Stimulated activated CD8-positive, alpha-beta memory T cell treated with anti-CD3 and anti-CD28 coated beads, Interleukin-2, amount 100 ng/mL, for 1 hour (primary cell): ENCODE measurements at places on chromosomes 1 and 21.

- no peak for DNase-seq
These were observed 735 bp upstream of the HES3 start for GRCh38 chr1:6243053-6243834.

- no peak for DNase-seq
These were observed 716.2 kb upstream of the ZP4 start for GRCh38 chr1:238606896-238607295.

GRCh38 chr1:39900662-39901463 lies 854 bp downstream of the MYCL start:
- no peak for DNase-seq

DNA sequence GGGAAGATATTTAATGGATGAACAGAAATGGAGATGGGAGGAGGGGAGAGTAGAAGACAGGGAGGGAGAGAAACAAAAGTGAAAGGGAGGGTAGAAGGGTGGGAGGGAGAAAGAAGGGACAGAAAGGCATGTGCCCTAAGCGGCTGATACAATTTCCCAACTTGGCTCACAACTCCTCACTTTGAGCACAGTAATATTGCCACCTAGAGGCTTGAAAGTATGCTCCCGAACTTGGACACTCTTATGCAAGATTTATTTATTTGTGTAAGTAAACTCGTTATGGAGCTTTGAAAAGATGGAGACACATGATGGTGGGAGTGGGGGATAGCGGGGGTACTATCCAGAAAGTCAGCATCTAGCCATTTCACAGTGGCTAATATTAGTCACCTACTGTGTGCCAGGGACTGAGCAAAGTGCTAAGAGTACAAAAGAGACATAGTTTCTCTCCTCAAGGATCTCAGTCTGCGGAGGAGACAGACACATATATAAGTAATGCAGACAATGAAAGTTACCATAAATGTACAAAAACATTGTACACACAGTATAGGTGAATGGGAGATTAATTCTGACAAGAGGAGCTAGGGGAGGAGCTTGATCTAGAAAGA lies 189.7 kb downstream of the SEC16B start:
- no peak for DNase-seq

GRCh38 chr1:202078241-202078640 lies 44.5 kb upstream of the GPR37L1 start:
- no peak for DNase-seq

- DNase-seq, result no peak
These were observed 13.1 kb downstream of the CFAP298 start for GRCh38 chr21:32599091-32599490.

GRCh38 chr1:197909384-197909783 lies 7.0 kb downstream of the C1orf53 start:
- no peak for DNase-seq

GRCh38 chr1:214660900-214661299 lies 57.9 kb downstream of the CENPF start:
- DNase-seq, result no peak

DNA sequence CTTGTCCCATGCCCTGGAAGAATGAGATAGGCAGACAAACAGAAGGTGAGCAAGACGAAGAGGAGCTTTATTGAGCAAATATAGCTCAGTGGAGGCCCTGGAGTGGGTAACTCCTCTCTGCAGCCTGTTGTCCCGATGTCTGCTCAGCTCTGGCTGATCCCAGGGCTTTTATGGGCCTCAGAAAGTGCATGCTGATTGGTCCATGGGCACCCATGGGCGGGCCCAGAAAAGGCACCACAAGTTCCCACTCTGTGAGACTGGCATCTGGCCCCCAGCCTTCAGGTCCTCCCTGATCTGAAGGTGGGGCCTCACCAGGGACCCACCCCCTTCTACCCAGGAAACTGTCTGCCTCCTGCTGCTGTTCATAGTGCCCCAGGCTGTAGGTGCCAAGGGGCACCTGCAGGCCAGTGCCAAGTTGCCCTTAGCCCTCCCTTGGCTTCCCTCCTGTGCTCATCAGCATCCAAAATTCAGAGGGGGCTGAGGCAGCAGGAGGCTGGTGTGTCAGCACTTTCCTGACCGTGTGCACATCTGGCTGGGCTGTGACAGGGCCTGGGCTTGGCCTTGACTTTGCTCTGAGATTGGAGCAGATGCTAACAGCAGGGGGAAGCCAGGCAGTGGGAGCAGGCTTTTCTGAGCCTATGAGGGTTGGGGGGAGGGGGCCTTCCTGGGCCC lies 35.4 kb downstream of the ACTL8 start:
- no peak for DNase-seq

DNA sequence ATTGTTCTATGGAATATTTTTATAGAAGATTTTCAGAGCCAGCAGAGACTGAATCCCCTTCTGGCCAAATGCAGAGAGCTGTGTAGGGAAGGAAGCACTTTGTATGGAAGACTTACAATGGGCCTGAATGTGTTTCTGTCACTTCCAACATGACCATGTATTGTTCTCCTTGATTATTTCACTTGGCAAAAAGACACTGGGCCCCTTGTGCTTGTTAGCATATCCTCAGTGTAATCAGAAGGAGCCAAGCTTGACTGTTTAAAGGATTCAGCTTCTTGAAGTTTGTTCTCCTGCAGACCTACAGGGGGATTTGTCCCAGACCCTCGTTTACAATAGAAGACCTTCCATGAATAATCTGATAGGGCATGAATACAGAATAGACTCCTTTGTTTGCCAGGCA lies 48.1 kb upstream of the UBE2U start:
- DNase-seq, result no peak

DNA sequence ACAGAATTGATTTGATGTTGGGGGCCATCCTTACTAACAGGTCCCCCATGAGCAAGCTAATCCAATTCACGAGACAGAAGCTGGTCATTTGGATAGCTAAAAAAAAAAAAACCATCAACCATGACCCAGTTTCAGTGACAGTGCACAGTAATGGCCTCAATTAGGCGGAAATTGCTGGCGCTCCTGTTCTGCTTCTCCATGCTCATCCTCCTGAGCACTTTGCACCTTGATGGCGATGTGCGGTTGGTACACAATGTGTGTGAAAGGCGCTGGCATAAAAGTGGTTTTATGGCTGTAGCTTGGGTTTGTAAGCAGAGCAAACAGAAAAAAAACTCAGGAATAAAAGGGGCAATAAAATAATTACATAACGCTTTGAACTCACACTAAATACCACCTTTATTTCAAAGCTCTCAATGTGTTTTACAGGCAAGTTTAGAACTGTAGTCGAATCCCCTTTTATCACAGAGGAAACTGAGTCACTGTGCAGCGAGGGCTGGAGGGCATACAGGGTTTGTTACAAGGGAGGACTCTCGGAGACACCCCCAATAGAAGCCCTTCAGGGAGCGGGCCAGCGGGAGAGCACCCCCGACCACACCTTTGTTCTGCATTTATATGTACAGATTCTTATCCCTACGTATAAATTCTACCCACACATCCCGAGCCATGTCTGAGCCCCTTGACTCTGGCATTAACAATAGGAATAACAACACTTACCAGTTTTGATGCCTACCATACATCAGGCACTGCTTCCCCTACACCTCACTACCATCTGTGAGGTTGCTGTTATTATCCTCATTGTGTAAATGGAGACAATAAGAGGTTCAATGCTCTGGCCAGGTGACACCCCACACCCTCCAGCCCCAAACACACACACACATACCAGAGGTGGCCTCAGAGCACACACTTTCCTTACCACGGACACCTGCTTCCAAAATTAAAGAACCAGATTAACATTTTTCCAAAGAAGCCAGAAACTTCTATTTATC lies 213.5 kb upstream of the IRF2BP2 start:
- no peak for DNase-seq

- DNase-seq, result peak; percentile 5
These were observed 2.6 kb upstream of the IFI44L start for GRCh38 chr1:78617615-78618026.

GRCh38 chr1:940107-941014 lies 16.6 kb downstream of the SAMD11 start:
- DNase-seq, result no peak

DNA sequence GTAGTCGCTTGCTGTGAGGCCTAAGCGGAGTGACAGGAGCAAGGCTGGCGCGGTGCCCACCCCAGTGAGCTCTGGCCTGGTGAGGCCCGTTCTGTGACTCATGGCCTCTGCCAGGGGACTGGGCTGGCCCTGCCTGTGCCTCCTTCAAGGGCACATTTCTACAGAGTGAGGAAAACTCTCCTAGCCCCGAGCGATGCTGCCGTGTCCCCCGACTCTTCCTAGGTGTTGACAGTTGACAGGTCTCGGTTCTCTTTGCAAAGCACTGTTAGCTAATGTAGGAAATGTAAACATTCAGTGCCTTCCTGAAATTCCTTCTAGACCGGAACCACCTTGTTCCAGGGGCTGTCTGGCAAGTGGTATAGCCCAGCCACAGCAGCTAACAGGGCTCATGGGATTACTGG lies 43.9 kb downstream of the ABCG1 start:
- no peak for DNase-seq

GRCh38 chr21:44617071-44617501 lies 5.2 kb downstream of the KRTAP10-8 start:
- DNase-seq, result no peak

DNA sequence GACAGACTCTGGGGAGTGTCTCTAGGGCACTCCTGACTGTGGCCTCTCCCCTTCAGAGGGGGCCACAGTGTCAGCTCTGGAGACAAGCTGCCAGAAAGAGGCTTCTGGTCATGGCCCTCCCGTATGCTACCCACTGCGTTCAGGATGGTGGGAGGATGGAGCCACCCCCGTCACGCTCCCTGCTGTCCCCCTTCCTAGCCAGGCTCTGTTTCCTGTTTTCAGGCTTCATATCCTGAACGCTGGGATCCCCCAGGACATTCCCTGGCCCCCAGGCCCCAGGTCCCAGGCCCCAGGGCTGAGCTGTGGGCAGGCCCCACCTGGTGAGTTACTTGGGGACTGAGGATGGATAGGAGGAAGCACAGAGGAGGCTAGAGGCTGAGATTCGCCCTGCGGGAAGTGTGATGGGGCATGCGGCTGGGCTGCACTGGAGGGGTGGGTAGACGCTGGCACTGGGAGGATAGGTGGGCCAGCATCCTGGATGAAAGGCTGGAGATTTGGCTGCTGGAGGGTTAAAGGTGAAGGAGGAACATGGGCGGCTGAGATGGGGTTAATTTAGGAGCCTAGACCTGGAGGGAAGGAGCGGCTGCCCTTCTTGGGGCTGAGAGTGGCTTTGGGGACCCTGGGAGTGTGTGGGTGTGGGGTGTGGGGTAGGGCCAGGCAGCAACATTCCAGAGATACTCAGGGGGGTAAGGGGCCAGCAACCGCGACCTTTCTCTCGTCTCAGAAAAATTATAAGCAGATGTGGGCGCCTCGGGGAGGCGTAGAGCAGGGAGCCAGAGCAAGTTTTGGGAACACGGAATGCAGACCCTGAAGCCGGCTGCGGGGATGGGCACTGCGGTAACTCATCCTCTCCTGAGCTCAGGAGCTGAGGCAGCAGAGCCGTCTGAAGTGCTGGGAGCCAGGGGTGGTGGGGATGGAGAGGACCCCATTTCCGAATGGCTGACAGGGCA lies 8.7 kb downstream of the PEAR1 start:
- no peak for DNase-seq

DNA sequence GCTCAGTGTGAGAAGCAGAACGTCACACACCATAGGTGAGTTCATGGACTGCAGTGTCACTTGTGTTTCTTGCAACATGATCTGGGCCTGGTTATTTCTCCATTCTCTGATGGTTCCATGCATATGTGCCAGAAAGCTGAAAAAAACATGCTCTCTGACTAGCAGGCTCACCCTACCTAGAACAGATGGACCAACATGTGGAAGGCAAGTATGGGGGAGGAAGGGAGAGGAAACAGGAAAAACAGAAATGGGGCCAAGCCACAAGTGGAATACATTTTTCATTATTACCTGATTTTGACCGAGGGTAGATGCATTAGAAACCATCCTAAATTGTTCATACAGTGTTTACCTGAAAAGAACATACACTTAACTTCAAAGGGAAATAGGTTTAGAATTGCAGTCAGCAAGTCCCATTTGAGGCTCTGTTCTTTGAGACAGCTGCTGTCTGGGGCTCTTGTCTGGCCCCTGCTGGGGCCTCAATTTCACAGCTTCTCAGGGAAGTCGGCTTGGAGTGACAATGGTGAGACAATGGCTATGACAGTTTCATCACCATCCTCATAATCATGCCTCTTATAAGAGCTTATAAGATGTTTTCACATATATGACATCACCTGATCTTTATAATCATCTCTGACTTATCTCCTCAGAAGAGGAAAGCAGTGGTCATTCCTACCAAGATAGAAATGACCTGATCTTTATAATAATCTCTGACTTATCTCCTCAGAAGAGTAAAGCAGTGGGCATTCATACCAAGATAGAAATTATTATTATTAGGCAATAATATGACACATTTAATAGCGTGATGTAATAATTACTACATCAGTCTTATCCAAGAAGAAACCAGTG lies 327.3 kb downstream of the SIPA1L2 start:
- no peak for DNase-seq

DNA sequence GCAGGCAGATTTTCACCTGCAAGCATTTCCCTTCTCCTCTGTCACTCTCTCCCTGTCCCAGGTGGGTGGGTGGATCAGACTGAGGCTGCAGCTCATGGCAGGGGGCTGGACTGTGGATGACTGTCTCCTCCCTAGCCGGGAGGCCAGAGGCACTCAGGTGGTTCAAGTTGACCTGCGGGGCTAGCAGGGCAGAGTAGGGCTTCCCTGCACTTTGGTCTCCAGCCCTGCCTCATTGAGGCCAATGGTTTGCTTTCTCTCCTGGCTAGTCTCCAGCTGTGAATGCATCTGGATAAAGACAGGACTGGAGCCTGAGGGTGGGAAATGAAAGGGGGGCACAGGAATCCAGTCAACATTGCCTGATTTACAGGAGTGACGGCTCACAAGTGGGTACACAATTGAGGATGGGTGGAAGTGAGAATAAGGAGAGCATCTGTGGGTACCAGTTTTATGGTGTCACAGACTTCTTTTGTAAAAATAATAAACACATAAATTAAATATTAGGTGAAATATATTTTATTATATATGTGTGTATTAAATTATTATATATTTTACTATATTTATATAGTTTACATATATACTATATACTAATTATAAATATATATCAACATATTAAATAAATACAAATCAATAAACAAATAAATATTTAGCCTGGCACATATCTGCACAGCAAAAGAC lies 25.6 kb downstream of the RUNX1 start:
- no peak for DNase-seq

GRCh38 chr1:210558302-210558701 lies 229.6 kb downstream of the HHAT start:
- DNase-seq, result no peak

DNA sequence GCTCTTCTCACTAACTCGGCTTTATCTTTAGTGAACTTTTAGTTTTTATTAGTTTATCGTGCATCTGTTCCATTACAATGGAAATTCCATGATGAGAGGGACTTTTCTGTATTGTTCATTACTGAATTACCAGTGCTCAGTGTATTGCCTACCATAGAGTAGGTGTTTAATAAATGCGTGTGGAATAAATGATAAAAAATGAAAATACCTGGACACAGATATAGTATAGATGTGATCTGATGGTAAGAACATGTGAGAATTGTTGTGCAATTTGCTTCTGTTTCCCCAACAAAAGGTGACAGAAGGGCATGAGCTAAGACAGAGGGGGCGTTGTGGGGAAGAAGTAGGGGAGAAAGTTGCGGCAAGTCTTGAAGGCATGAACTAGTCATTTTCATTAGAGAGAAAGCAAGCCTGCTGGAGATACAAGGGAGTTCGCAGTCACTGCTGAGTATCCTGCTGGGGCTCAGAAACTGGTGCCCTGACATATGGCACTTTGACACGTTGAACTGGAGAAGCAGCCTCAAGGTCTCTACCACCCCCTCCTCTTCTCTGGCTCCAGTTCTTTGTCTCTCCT lies 5.6 kb upstream of the COG2 start:
- DNase-seq, result no peak

- DNase-seq, result no peak
These were observed 2.6 kb upstream of the SLC30A1 start for GRCh38 chr1:211581526-211581925.
